Kidney (tissue), 22 donors: ENCODE measurements at places on chromosomes 3 and 15.

GRCh38 chr15:100230784-100231183 is 111.0 kb downstream of the ADAMTS17 start:
- H3K27ac ChIP-seq = no peak overlapping the region
- no peak for DNase-seq
- H3K36me3 ChIP-seq = no peaks in the 10 kb centered on the region
- H3K4me3 ChIP-seq = no peak overlapping the region

GRCh38 chr15:88696254-88696653 is 57.4 kb downstream of the ISG20 start:
- H3K27me3 ChIP-seq = no peaks in the 10 kb centered on the region

GRCh38 chr3:23685541-23686258 is 120.1 kb upstream of the UBE2E1 start:
- no peaks in the 10 kb centered on the region for H3K36me3 ChIP-seq
- no peaks in the 10 kb centered on the region for H3K27me3 ChIP-seq
- no peak overlapping the region for H3K27ac ChIP-seq
- peak; percentile 80 for DNase-seq
- H3K4me1 ChIP-seq = no peaks in the 10 kb centered on the region
- no peak overlapping the region for H3K4me3 ChIP-seq

DNA sequence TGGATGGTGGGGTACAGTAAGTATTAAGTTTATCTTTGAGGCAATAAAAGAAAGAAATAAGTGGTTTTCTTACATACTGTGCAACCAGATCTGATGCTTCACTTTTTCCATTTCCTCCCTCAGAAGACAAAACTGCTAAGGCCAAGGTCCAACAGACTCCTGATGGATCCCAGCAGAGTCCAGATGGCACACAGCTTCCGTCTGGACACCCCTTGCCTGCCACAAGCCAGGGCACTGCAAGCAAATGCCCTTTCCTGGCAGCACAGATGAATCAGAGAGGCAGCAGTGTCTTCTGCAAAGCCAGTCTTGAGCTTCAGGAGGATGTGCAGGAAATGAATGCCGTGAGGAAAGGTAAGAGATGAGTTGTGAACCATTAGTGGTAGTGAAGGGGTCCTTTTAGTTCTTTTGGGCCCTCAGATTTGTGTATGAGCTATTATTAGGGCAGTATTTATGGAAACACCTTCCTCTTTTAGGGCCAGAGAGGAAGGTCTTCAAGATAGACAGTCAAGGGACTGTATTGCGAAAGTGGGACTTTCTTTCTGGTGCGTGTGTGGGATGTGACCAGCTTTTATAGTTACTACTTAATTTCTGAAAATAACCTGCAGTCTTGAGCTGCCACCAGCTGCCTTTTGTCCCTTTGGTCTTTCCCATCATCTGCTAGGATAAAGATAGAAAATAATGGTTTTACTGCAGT is 4.6 kb downstream of the ALAS1 start:
- H3K27ac ChIP-seq = no peak overlapping the region
- H3K4me1 ChIP-seq = no peaks in the 10 kb centered on the region
- H3K4me3 ChIP-seq = no peak overlapping the region
- H3K27me3 ChIP-seq = no peaks in the 10 kb centered on the region
- H3K36me3 ChIP-seq = peaks cover 49% of the 10 kb centered on the region

- DNase-seq = no peak
- no peaks in the 10 kb centered on the region for H3K36me3 ChIP-seq
- no peak overlapping the region for H3K4me3 ChIP-seq
- H3K27ac ChIP-seq = no peak overlapping the region
- H3K4me1 ChIP-seq = no peaks in the 10 kb centered on the region
These were observed 310.9 kb downstream of the TBC1D5 start for GRCh38 chr3:17431484-17432045.

- H3K4me3 ChIP-seq = no peak overlapping the region
- H3K36me3 ChIP-seq = no peaks in the 10 kb centered on the region
- DNase-seq = no peak
- no peaks in the 10 kb centered on the region for H3K4me1 ChIP-seq
- no peak overlapping the region for H3K27ac ChIP-seq
- no peaks in the 10 kb centered on the region for H3K27me3 ChIP-seq
These were observed 118.0 kb upstream of the MLF1 start for GRCh38 chr3:158453004-158453403.

- H3K4me3 ChIP-seq = no peak overlapping the region
- H3K27me3 ChIP-seq = no peaks in the 10 kb centered on the region
- no peak overlapping the region for H3K27ac ChIP-seq
- DNase-seq = peak; percentile 22
These were observed 52.7 kb upstream of the LMOD3 start for GRCh38 chr3:69174871-69175737.

DNA sequence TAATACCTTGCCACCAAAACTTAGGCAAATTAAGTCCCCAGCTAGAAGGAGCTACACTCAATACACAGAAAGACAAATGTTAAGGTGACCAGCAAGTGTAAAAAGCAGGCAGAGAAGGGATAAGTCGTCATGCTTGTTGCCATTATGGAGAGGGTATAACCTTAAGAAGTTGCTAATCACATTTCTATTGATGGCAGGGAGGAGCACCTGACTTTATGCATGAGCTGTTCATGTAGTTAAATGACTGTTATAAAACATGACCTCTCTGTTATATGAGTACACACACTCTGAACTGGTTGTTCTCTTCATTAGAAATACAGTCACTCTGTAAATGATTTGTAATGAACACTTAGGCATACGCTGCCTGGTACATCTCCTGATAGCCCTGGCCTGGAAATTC is 6.6 kb upstream of the CCNL1 start:
- H3K4me3 ChIP-seq = no peak overlapping the region
- peak overlapping the region; percentile 36 for H3K27ac ChIP-seq
- H3K27me3 ChIP-seq = no peaks in the 10 kb centered on the region
- peak; percentile 41 for DNase-seq

- H3K4me3 ChIP-seq = no peak overlapping the region
- no peaks in the 10 kb centered on the region for H3K36me3 ChIP-seq
- no peak for DNase-seq
- H3K27me3 ChIP-seq = no peaks in the 10 kb centered on the region
- H3K27ac ChIP-seq = no peak overlapping the region
- no peaks in the 10 kb centered on the region for H3K4me1 ChIP-seq
These were observed 56.9 kb downstream of the ABTB1 start for GRCh38 chr3:127729556-127730056.

DNA sequence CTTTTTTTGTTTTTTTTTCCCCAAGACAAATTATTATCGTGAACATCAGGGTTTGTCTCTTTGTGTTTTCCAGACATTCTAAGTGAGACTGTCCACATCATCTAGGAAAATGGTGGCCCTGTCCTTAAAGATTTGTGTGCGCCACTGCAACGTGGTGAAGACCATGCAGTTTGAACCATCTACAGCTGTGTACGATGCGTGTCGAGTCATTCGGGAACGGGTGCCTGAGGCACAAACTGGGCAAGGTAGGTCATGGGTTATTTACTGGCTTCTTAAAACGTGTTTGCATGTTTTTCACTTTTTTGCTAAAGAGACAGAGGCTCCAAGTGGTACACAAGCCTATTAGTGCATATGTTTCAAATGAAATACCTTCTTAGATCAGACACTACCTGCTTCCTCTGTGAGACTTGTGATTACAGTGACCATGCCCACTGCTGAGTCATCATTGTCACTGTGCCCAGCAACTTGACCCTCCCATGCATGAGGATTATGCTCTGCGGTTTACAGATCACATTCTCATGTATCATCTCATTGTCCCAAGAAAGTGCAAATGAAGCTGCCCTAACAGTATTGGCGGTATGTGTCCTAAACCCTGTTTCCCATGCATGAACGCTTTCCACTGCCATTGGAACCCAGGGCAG is 395.2 kb upstream of the TPM1 start:
- H3K4me3 ChIP-seq = no peak overlapping the region
- no peaks in the 10 kb centered on the region for H3K4me1 ChIP-seq
- peaks cover 2% of the 10 kb centered on the region for H3K36me3 ChIP-seq
- no peak for DNase-seq

DNA sequence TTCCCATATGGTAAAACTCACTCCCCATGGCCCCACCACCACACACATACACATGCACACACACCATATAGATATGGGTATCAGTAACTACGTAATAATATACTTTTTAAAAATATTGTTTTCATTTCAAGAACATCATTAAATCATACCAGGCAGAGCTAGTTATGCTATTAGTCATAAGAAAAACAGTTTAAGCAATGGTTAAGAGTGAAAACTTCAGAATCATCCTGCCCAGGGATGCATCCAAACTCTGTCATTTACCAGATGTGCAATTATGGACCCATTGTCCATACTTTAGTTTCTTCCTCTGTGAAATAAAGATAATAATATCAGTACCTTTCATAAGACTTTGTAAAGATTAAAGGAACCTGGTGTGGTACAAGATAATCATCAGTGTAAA is 608.3 kb downstream of the RBMS3 start:
- no peaks in the 10 kb centered on the region for H3K4me1 ChIP-seq
- no peaks in the 10 kb centered on the region for H3K27me3 ChIP-seq
- no peaks in the 10 kb centered on the region for H3K36me3 ChIP-seq
- H3K27ac ChIP-seq = no peak overlapping the region
- H3K4me3 ChIP-seq = no peak overlapping the region

DNA sequence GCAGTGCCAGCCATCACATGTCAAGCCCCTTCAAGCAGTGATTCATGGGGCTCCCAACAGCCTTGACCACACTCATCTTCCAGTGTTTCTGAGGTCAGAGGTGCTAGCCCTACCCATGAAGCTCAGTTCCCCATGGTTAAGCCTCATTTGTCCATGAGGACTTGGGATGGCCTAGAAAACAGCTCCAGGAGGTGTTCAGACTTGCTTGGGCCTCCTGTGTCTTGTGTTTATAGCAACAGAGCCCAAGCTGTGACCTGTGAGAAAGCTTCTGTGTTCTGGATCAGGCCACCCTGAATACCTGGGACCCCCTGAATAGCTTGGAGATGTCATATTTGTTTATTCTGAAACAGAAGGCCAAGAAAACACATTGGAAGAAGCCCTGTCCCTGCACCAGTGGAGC is 36.7 kb downstream of the LARP6 start:
- no peaks in the 10 kb centered on the region for H3K4me1 ChIP-seq
- H3K27ac ChIP-seq = no peak overlapping the region
- H3K4me3 ChIP-seq = no peak overlapping the region
- H3K27me3 ChIP-seq = no peaks in the 10 kb centered on the region

GRCh38 chr3:40310705-40311104 is 1.2 kb downstream of the EIF1B start:
- no peak for DNase-seq
- peak overlapping the region; percentile 91 for H3K27ac ChIP-seq
- H3K36me3 ChIP-seq = peaks cover 23% of the 10 kb centered on the region
- H3K4me3 ChIP-seq = peak overlapping the region; percentile 95
- H3K4me1 ChIP-seq = no peaks in the 10 kb centered on the region

DNA sequence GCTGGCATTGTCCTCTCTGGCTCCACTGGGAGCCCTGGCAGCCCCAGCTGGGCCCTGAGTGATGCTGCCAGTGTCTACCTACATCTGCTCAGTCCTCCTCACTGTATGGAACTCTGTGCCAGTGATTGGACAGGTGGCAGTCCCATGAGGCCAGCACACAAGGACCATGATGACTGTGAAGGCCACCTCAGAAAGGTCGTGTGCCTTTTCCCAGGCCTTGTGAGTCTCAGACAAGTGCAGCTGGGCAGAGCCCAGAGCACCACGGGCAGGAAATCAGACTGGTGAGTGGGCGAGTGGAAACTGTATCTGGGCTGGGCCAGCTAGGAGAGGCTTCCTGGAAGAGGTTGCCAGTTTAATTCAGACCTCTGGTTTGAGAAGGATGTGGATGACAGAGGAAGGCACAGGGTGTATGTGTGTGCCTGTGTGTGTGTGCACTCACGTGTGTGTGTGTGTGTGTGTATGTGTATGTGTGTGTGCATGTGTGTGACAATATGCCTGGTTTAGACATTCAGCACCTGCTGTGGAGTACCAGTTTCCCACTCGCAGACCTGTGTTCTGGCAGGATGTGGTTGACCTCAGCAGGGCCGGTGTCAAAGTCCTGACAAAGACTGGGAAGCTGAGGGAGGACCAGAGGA is 7.0 kb downstream of the MAPKAPK3 start:
- H3K36me3 ChIP-seq = no peaks in the 10 kb centered on the region
- DNase-seq = no peak
- no peak overlapping the region for H3K4me3 ChIP-seq
- peaks cover 24% of the 10 kb centered on the region for H3K4me1 ChIP-seq
- no peak overlapping the region for H3K27ac ChIP-seq

- H3K4me1 ChIP-seq = no peaks in the 10 kb centered on the region
- no peak overlapping the region for H3K4me3 ChIP-seq
- H3K36me3 ChIP-seq = no peaks in the 10 kb centered on the region
- no peaks in the 10 kb centered on the region for H3K27me3 ChIP-seq
These were observed 15.0 kb upstream of the CCDC39 start for GRCh38 chr3:180694321-180694720.

DNA sequence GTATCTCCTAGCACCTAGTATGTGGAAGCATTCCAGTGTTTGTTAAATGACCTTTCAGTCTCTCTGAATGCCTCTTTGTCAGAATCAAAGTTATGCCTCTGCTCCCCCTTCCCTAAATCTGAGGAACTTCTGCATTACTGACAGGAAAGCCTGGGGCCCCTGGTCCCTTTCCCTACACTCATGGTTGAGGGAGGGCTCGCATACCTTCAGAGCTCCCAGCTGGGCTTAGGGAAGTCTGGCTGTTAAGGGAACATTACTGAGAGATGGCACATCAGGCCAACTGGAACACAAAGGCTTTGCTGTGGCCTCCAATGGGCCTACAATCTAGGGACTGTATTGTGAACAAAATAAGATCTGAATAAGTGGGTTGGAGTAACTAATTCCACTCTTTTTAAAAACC is 10.3 kb downstream of the PKM start:
- H3K4me3 ChIP-seq = no peak overlapping the region
- H3K27me3 ChIP-seq = no peaks in the 10 kb centered on the region

GRCh38 chr15:73924171-73924921 is 1.9 kb upstream of the LOXL1 start:
- H3K27me3 ChIP-seq = no peaks in the 10 kb centered on the region
- H3K4me3 ChIP-seq = no peak overlapping the region
- H3K4me1 ChIP-seq = peaks cover 40% of the 10 kb centered on the region
- no peaks in the 10 kb centered on the region for H3K36me3 ChIP-seq

DNA sequence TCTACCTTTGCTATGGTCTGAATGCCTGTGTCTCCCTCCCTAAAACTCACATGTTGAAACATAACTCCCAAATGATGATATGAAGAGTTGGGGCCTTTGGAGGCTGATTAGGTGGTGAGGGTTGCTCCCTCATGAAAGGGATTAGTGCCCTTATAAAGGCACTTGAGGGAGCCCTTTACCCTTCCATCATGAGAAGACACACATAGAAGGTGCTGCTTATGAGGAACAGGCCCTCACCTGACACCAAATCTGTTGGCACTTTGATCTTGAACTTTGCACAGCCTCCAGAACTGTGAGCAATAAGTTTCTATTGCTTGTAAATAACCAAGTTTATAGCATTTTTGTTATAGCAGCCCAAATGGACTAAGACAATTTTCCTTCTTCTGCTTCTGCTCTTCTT is 76.2 kb upstream of the ADAMTS9 start:
- no peaks in the 10 kb centered on the region for H3K36me3 ChIP-seq
- no peaks in the 10 kb centered on the region for H3K4me1 ChIP-seq
- no peak overlapping the region for H3K27ac ChIP-seq
- no peak for DNase-seq
- H3K27me3 ChIP-seq = no peaks in the 10 kb centered on the region
- no peak overlapping the region for H3K4me3 ChIP-seq
